Motor neuron (in vitro differentiated cells): ENCODE measurements at places on chromosomes 2 and 18.
A peak's percentile ranks its signal among the peaks of the same experiment; 100 is the strongest.

- no peak for ATAC-seq
These were observed 116.8 kb upstream of the GATA6 start for GRCh38 chr18:22052405-22053105.

DNA sequence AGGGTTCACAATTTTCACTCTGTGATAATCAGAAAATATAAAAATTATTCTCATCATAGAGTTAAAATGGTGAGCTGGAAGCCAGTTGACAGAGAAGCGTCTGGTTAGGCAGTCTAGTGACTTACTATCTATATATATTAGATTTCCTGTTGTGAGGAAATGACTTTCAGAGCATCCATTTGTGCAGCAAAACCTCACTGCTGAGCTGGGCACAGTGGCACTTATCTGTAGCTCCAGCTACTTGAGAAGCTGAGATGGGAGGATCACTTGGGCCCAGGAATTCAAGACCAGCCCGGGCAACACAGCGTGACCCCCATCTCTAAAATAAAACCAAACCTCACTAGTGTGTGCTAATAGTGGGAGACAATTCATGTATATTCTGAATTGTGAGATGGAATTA lies 7.2 kb upstream of the KIAA2012 start:
- no peak for ATAC-seq

DNA sequence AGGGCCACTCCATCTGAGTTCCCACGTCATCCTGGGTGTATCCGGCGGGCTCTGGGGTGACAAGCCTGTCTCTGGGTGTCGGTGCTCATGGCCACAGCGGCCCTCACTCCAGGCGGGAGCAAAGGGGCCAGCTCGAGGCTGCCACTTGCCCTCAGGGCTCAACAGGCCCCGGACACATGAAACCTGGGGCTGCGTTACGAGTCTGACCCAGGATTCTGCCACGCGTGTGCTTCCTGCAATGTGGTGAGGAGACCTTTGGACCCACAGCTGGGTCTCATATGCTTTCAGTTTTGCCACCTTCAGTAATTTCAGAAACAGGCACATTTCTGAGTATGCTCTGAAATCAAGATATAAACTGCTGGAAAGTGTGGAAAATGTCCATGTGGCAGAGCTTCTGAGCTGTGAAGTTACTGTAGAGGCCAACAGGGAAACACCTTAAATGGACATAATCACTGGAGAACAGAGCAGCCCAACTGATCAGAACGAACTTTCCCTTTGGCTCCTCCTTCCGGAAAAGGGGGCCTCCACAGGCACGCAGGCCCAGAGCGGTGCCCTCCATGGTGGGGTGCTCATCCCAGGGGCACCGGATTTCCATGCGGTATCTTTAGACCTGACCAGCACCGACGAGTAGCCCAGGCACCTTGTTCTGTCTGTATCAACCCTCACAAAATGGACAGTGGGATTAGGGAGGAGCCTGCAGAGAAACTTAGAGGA lies 14.1 kb downstream of the PER2 start:
- ATAC-seq, result no peak

DNA sequence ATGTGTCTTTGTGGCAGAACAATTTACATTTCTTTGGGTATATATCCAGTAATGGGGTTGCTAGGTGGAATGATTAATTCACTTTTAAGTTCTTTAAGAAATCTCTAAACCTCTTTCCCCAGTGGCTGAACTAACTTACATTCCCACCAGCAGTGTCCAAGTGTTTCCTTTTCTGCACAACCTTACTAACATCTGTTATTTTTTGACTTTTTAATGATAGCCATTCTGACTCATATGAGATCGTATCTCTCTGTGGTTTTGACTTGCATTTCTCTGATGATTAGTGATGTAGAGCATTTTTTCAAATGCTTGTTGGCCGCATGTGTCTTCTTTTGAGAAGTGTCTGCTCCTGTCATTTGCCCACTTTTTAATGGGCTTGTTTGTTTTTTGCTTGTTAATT lies 43.1 kb upstream of the PTH2R start:
- ATAC-seq, result peak; percentile 94

GRCh38 chr2:240429872-240430491 lies 5.5 kb upstream of the GPC1 start:
- no peak for ATAC-seq

DNA sequence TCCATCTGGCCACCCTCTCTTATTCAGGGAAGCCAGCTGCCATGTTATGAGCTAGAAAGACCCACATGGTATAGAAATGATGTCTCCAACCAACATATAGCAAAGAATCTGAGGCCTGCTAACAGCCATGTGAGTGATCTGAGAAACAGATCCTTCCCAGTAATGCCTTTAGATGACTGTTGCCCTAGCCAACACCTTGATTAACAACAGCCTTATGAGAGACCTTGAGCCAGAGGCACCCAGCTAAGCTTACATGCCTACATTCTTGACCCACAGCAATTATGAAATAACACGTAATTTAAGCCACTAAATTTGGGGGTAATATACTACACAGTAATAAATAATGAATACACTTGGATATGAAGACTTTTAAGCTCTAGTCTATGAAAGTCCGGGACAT lies 13.0 kb downstream of the KANSL1L start:
- ATAC-seq, result no peak
